ENCODE measurements at places on chromosomes 2 and 18.
A peak's percentile ranks its signal among the peaks of the same experiment; 100 is the strongest.

DNA sequence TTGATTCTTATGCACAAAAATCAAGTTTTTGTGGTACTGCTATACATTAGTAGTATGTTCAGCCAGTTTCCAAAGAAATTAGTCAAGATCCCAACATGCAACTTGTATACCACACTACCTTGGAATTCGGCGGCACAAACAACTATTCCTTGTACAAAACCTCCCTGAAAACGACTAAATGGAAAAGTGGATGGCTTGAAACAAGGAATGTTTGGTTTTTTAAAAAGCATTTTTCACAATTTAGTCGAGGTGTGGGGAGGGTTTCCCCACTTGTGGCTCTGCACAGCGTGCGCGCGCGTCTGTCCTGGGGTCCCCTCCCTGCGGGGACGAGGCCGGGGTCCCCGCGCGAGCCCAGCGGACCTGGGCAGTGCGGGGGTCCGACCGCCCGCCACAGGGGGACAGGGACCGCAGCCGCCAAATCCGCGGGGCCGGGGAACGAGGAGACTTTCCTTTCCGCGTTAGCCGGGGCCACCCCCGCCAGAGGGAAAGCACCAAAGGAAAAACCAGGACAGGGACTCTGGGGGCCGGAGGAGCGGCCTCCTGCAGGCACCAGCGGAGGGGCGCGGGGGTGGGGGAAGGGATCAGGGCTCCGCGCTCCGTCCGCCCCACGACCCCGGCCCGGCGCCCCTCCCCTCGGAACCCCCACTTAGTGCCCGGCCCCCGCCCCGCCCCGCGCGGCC, 534 bp upstream of the SOCS6 start:
- DNase-seq = peak; percentile 58

- peak; percentile 64 for DNase-seq
Measured at GRCh38 chr2:69309351-69310110, 77.5 kb downstream of the GFPT1 start.

- peak; percentile 11 for DNase-seq
Measured at GRCh38 chr18:34821669-34822210, 111.6 kb downstream of the DTNA start.

DNA sequence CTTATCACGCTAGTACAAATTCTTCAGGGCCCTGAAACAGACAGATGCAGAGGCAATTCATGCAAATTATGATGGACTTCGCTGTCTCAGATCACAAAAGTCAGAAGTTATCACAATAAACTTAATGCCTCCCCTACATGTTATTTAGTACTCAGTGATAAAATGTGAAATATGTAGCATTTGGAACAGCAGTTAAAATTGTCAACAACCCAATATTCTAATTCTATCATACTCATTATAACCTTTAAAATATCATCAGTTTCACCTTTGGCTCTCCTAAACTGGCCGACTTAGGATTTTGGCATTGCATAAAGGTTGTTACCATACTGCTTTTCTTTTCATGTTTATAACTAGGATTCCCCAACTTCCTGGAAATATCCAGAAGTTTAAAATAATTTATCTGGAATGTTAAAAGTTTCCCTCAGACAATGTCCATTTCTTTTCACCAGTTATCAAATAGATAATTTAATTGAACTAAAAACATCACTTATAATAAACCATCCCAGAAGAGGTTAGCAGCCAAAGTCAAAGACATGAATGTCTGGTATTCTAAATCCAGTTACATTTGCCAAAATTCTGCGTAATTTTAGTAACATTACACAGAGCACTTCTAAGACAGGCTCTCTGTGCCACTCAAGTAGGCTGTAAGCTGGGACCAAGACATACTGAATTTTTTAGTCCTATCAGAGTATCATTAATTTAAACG, 239.8 kb downstream of the RBM43 start:
- no peak for DNase-seq

DNA sequence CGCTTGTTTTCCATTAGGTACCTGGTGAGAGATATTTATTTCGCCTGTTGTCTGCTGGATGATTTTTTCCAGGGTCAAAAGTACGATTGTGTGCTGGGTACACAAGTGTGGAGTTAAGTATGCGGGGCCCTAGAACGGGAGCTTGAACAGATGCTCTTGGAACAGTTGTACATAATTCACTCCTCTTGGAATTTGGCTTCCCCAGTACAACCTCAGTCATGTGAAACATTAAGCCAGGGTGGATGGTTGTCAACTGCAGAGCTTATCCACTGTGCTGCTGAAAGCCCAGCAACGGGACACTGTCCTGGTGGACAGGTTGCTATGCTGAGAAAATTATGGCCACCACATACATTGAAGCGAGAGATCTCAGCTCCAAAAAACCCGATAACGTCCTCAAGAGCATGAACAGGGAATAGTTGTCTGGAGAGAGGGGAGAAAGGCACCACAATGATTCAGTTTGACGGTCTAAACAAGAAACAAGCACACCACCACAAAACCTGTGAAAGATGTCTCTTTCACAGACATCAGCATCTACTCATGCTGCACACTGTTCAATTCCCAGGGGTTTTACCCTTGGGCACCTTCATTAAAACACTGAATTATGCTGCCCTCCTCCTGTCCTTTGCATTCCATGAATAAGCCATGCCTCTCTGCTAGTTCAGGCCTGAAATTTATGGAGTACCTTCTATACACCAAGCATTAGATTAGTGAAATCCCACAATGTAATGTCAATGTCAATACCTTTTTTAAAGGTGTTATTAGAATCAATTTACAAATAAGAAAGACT, 176.8 kb upstream of the TRIB2 start:
- no peak for DNase-seq

DNA sequence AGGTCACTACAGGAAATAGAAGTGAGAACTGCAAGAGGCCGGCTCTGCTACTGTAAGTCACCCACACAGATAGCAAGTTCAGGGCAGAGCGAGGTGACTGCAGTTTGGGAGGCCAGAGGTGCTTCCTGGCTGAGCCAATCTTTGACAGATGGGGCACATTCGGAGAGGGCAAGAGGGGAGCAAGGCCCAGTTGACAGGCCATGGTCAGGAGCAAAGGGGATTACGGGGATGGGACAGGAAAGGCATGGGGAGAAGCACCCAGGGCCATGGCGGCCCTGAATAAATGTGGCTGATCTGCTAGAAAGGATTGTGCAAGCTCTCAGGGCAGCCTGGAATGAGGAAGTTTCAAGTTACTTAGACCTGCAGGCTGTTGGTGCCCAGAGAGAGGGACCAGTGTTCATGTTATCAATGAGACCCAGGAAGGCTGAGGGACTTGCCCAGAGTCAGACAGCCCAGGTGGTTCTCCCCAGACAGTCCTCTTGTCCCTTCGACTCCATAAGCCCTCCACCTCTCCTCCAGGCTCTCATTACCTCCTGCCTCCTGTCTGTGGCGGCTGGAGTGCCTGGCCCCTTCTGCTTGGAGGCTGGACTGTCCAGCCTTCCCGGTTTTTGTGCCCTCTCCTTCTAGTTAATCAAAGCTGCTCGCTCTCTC, 123.3 kb downstream of the CTIF start:
- DNase-seq = peak; percentile 82

GRCh38 chr2:170121689-170122088, 56.3 kb upstream of the MYO3B start:
- no peak for DNase-seq

GRCh38 chr2:160022162-160022561, 40.3 kb downstream of the PLA2R1 start:
- no peak for DNase-seq

DNA sequence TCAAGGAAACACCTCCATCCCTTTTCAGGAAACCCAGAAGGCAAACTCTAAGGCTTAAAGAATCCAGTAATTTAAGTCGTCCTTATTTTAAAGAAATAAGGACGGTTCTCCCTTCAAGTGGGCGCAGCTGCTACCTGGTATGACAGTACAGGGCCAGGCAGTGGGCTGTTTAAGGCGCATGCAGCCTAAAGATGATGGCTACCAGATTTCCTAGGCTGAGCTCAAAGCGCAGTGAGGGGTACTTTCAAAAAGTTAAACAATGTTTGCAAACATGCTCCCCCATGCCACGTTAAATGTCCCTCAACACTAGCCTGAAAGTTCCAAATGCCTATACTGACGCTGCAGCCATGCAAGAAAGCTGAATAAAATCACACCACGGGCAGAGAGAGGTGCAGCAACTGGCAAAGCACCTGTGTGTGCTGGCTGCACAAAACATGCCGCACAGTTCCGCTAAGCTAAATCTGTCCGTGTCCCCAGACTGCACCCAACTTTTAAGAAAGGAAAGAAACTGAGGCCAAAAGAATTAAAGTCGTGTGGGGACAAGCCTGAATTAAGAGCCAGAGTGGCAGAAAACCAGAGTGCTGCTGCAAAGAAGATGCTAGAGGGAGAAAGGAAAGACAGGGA, 583 bp downstream of the HIBCH start:
- DNase-seq = peak; percentile 21

GRCh38 chr2:41718705-41719104, 329.1 kb upstream of the PKDCC start:
- no peak for DNase-seq

- peak; percentile 15 for DNase-seq
Measured at GRCh38 chr2:122737429-122738077, 982.1 kb downstream of the TSN start.

DNA sequence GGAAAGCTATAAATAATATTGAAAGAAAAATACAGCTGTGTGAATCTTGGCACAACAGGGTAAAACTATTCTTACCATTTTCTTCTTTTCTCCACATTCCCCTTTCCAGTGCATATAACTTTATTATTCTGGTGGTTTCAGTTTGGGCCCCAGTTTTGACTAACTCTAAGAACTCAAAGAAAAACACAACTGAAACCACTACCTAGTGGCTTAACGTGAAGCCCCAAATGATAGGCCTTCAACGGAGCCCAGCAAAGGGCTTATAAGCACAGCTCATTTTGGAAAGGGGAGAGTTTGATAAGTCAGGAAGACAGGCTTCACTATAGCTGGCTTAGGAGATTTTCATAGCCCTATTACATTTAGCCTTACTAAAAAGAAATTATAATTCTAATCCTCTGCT, 62.4 kb downstream of the PPP1R1C start:
- DNase-seq = no peak

- DNase-seq = no peak
Measured at GRCh38 chr2:161486111-161486510, 70.0 kb downstream of the TBR1 start.

GRCh38 chr2:75729861-75730260, 19.1 kb upstream of the GCFC2 start:
- no peak for DNase-seq

DNA sequence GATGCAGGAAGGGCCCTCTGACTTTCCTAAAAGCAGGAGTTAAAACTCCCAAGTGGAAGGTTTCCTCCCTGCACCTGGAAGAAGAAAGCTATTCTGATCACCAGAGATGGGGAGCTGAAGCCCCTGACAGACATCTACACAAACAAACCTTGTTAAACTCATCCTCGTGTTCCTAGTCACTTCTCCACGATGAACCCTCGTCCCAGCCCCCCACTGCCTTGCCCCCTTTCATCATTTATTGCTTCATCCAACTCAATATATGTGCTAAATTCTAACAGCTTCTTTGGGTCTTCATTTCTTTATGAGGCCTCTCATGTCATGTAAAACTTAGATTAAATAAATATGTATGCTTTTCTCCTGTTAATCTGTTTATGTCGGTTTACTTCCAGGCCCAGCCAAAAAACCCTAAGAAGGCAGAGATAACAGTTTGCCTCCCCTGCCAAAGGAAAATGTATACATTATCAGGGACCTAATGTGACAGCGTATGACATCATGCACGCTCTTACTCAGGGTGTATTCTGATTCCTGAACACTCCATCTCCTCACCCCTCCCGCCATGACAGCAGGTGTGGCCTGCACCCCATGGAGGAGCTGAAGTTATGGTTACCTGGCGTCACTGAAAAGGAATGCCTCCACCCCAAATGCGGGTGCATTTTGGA, 287.2 kb downstream of the STK39 start:
- no peak for DNase-seq
